ENCODE measurements at places on chromosomes 6 and 20.

GRCh38 chr20:61185841-61186601 is 66.0 kb upstream of the CDH4 start:
- peak; percentile 100 for DNase-seq

GRCh38 chr6:132750455-132751248 is 7.1 kb downstream of the VNN2 start:
- DNase-seq: no peak

- no peak for DNase-seq
Measured at GRCh38 chr6:143125455-143125854, 64.8 kb downstream of the AIG1 start.

DNA sequence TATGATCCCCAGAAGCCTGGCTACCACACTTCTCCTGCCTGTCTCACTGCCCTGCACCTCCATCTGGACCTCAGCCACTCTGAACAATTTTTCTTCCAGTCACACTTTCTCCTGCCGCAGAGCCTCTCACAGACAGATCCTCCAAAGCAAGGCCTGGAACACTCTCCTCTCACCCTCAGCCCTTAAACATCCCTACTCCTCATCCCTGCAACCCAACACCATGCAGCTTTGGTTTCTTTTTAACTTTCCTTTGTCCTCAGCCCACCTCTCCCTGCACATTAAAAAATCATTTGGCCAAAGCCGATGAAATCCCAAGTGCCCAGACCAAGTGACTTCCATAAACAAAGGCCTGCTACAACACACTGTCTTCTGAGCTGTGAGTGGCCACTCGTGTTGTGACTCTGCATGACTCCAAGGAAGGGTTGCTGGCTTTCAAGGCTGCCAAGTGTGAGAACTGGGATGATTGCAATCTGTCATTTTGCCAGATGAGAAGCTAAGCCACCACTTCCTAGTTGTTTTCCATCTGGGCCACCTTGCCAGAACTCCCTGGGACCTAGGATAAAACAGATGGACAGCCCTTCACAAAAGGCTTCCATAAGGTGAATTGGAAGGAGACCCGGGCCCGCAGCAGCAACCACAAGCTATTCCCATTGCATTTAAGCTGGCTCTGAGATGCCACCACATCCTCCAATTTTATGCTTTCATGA is 144.4 kb upstream of the SSTR4 start:
- no peak for DNase-seq

DNA sequence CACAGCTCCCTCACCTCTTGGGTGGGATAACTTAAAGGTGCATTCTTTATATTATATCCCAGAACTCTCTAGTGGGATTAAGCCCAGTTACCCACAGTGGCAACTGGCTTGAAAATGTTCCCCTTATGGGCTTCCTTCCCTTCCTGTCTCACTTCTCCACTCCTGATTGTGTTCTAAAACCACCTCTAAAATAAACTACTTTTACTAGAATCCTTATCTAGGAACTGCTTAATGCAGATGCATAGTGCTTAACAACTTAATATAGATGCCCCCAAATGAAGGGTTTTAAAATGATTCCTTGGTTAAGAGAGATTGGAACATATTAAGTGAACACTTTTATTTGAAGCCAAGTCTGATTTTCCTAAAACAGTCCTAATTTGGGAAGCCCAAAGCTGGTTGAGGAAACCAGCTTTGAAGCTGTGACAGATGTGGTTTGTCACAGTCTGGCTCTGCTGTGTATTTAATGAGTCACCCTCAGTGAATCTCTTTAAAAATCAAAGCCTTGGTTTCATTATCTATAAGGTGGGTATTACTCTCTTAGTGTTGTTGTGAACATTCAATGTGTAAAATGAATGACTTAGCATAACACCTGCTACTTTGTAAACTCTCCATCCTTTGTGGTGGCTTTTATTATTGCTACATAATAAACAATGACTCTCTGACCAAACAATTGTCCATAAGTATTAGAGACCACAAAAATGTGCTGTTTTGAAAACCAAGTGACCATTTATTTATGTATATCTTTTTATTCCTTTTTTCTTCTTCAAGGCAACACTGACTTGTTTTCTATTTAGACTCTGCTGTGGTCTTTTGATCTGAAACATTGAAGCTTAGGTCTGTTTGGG is 24.4 kb downstream of the PLCB1 start:
- DNase-seq: no peak

DNA sequence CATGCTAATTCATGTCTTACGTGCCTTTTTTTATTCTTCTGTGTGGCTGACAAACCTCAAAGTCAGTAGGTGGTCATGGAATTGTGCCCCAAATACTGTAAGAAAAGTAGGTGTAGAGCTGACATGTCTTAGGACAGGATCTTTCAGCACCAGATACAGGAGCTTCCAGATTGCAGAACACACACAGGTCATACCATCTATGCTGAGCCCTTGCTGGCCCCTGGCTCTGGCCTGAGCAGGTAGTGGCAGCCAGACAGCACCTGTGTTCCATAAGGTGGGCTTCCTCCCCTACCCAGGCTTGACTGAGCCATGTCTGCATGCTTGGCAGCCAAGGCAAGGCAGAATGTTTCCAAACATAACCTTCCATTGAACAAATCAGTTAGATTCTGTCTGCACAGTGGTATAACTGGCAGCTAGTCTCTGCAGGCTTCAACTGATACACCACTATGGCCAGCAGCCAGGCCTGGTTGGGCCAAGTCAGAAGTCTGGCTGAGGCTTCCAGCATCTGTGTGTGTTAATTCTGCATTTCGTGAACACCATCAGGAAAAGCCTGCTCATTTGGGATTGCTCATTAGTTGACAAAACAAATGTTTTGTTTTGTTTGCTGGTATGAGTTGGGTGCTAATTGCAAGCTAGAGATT is 366.5 kb downstream of the FOXA2 start:
- no peak for DNase-seq

DNA sequence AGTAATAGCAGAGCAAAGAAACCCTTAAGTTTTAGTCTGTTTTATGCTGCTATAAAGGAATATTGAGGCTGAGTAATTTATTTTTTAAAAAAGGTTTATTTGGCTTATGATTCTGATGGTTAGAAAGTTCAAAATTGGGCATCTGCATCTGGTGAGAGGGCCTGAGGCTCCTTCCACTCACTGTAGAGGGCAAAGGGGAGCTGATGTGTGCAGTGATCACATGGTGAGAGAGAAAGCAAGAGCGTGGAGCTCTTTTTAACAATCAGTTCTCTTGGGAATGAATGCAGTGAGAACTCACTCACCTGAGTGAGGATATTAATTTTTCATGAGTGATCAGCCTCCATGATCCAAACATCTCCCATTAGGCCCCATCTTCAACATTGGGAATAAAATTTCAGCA is 36.4 kb upstream of the SAMD3 start:
- DNase-seq: no peak
